ENCODE measurements at places on chromosomes 1 and 21. TPM values are rescaled to one million over a fixed set of nuclear protein-coding genes. Genes with fewer than 3 reads are reported as not detected.

- no peak for DNase-seq
Observed at GRCh38 chr1:169027607-169028320, 78.7 kb upstream of the ATP1B1 start.

- DNase-seq = peak; percentile 22
Observed at GRCh38 chr1:205458777-205459566, 3.1 kb upstream of the BLACAT1 start.

GRCh38 chr1:173082913-173083312 lies 32.2 kb upstream of the TNFSF18 start:
- DNase-seq = no peak

DNA sequence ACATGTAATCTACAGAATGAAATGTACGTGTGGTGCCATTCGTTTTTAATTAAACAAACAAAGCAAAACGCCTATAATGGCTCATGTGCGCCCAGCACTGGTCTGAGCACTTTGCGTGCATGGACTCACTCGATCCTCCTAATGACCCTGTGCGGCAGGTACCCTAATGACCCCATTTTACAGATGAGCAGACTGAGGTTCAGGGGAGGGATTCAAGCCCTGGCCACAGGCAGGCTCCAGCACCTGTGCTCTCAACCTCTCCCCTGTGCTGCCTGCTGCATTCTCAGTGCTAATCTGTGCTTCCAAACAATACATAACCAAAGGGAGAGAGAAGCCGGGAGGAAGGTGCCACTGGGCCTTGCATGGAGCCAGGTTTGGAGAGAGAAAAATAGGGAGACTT lies 124.2 kb upstream of the ZBTB40 start:
- DNase-seq = no peak

GRCh38 chr1:112247036-112247597 lies 148.9 kb upstream of the CTTNBP2NL start:
- no peak for DNase-seq

GRCh38 chr1:226736908-226737818 lies 1.9 kb downstream of the ITPKB start:
- DNase-seq = no peak

Gene SYT6
- total RNA-seq = not detected

Gene P3R3URF
- not detected for total RNA-seq

Gene GJA5
- 11.0 TPM for total RNA-seq

GRCh38 chr1:157819215-157819614 lies 705 bp downstream of the FCRL1 start:
- no peak for DNase-seq

DNA sequence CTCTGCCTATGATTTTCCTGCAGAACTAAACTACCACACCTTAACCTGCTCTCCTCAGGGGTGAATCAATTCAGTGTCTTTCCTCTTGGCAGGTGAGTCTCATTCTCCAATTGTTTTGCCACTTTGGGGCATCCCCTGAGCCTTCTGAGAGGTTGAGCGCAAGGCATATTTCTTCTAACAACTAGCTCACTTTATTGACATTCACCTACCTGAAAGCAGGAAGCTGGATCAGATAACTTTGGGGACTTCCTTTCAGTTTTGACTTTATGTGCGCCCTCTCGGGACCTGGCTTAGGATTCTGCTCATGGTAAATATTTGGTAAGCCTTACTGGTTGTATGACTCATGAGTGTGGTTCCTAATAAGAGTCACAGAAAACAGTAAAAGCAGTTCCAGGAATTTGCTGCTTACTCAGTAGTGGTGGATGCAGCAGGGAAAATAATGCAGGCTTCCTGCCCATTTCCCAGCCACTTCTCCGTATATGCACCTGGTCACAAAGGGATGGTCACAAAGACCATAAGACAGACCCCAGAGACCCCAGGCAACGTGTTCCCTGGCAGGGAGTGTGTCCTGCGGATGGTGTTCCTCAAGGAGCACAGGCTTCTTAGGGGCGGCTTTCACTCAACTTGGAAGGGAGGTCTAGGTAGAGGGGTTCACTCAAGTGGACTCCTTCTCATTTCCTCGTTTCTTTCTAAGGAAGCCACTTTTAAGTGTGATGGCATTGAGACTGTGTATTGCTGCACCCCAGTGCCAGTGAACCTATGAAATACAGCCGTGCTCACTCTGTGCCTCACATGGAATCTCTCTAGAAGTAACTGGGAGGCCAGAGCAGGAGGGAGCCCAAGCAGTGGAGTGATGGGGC lies 22.0 kb upstream of the BATF3 start:
- DNase-seq = no peak

GRCh38 chr1:119971710-119972570 lies 75.6 kb upstream of the ADAM30 start:
- DNase-seq = no peak

GRCh38 chr21:44357064-44357837 lies 3.8 kb downstream of the TRPM2 start:
- DNase-seq = no peak

DNA sequence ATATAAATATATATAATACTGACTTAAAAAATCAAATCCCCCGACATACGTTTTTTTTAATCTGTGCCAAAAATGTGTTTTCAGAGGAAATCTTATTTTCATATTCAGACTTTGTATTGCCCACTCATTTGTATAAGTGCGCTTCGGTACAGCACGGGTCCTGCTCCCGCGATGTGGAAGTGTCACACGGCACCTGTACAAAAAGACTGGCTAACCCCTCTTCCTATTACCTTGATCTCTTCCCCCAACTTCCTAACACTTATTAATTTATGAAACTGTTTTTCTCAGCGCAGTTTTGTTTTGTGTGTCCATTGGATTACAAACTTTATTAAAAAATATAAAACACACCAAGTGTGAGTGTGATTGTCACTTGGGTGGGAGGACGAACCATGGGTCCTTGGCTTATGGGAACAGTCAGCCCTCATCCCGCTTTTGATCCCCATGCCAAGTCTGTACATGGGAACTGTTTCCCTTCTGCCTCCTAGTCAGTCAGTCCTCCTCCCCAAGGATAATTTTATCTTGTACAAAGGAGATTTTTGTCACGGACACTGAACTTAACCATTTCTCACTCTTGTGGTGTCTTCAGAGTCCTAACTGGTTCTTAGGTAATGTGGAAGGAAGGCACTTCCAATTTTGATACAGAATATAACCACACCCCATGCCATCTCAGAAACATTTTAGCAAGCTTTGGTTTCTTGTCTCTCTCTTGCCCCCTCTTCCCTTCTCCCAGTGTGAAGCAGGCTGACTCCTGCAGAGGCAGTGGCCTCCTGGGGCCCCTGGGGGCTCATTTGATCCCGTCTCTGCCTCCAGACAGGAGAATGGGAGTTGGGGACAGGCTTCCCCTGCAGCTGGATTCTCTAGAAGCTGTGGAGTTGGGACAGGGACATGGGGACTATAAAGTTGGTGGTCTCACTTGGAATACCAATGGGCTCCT lies 35.5 kb downstream of the ZBTB17 start:
- no peak for DNase-seq

Gene TRIM17
- not detected for total RNA-seq

GRCh38 chr1:36109041-36109679 lies 15.9 kb downstream of the COL8A2 start:
- no peak for DNase-seq

Gene EPHA10
- not detected for total RNA-seq

- no peak for DNase-seq
Observed at GRCh38 chr21:46099476-46099875, 1.6 kb downstream of the COL6A2 start.

Gene HFM1
- 0.07 TPM for total RNA-seq

- no peak for DNase-seq
Observed at GRCh38 chr1:114355240-114355639, 155.8 kb downstream of the TRIM33 start.

DNA sequence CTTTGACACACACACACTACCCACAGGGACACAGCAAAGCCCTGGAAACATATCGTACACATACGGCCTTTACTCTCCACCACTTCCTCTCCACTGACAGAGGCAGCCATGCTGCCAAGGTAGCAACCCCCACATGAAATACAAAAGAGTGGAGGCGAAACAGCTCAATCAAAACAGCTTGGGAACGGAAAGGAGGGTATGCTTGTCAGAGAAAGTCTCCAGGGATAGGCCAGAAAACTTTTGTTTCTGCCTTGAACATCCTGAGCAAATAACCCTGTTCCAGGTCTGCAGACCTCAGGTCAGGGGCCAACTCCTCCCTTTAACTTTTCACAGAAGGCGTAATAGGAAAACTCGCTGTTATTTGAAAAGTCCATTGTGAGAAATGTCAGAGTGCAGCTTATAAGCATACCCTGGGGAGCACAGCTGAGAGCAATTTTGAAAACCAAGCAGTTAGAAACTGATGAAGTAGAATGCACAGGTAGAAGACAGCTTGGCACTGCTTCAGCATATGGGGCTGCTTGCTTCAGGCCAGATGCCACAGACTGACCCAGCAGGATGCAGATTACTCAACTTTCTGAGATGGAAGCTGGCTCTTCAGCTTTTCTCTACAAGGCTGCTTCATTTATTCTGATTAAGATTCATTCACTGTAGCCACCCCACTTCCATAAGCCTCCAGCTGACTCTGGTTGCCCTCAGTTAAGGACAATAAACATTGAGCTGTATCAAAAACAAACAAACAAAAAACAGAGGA lies 18.0 kb downstream of the KIAA0319L start:
- no peak for DNase-seq

DNA sequence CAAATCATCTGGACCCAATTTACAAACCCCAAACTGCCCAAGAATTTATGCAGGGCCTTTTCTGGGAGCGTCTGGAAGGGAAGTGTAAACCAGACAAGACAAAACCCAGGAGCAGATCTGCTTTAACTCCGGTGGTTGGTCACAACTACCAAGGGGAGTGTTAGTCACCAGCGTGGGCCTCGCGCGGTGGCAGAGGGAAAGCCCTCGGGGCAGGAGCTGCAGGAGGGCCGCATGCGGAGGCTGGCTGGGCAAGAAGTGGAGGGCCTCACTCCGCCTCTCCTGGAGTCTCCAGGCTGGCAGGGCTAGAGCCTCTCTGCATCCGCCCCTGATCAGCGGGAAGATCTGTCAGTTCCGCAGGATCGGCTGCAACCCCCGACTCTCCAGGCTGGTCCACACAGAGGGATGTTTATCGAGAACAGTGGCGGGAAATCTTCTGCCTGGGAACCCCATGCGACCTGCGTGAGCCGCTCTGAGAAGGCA lies 2.0 kb downstream of the COL24A1 start:
- no peak for DNase-seq

DNA sequence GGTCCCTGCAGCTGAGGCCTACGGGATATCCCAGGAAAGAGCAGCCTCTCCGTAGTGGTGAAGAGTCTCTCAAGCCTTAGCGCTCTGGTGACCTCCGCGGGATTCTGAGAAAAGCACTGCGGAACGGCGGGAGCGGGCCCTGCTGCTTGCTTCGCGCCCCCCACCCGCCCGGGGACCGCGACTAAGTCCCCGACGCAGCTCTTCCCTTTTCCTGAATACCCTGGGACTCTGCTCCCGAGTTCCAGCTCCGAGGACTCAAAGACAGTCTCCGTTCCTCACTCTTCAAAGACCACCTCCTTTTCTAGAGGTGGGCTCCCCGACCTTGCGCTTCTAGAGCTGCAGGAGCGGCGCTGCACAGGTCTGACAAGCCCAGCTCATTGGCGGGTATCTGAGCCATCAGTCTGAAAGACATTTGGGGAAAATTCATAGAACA lies 3.6 kb upstream of the PRRX1 start:
- DNase-seq = no peak

- peak; percentile 32 for DNase-seq
Observed at GRCh38 chr1:21439721-21440629, at the start of gene NBPF3. Gene NBPF3 (plus strand): TSS chr1:21440137. CDS start chr1:21445087, 4,950 bp downstream.

Gene DDAH1
- total RNA-seq = 45.7 TPM

DNA sequence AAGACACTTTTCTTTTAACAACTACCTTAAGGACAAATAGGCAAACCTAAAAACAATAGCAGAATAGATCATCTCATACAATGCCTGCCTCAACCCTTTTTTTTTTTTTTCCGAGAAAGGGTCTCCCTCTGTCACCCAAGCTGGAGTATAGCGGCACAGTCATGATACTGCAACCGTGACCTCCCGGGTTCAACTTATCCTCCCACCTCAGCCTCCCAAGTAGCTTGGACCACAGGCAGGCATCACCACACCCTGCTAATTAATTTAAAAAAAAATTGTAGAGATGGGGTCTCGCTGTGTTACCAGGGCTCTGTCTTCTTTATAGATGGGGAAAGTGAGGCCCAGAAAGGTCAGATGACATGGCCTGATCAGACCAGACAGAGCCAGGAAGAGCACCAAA lies 7.9 kb downstream of the SH3BGRL3 start:
- no peak for DNase-seq

Gene RYR2
- total RNA-seq = not detected

Gene LENEP
- total RNA-seq = 0.56 TPM

DNA sequence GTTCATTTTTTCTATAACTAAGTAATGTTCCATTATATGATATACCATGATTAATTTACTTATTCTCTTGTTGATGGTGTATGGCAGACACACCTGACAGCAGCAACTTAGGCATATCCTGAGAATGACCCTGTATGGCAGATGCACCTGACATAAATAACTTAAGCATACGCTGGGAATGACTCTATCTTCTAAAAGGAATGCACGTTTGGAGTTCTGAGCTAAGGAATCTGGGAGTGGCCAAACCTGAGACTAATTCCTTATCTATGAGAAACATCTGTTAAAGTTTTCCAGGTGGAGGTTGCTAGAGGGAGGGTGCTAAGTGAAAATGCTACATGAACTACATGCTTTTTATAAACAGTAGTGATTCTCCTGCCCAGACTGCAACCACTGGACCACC lies 96.7 kb upstream of the RGS18 start:
- DNase-seq = no peak

DNA sequence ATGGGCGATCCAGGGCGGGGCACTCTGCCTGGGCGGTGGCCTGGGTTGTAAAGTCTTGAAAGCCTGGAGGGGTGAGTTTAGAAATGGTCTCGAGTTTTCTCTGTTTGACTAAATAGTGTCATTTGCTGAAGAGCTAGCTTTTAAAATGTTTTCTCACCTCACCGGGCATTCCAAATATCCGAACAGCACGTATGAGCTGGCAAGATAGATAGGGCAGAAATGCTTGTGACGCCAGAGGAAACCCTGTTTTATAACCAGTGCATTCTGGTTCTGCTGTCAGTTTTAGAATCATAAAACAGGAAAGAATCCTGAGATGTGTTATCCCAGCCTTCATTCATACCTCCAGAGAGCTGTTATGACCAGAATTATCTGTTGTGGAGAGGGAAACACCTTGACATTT lies 725 bp downstream of the RTCA start:
- DNase-seq = no peak

DNA sequence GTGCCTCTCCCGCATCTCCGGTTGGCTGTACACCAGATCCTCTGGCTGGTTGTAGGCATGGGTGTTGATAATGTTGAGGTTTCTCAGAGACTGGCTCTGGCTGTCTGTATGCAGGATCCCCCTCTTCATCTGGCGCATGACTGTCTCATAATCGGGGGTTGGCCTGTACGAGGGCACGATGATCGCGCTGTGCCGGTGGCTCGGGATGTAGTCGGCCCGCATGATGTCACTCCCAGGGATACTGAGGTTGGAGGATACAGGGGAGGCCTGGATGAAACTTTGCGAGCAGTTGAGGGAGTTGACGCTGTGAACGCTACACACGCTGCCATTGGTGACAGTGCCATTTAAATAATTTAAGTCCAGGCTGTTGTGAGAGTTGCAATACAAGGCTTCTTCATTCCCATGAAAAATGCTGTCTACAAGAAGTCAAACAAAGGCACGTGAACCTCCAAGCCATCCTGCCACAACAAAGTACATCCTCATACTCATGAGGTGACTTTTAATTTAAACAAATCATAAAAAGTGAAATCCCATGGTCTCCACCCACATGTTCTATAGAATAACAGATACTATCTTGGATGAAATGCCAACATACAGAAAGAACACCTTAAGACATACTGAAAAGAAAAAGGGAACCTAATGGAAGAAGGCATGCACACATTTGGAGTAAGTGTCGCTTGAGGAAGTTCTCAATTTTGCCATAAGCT lies 103.6 kb downstream of the SMYD2 start:
- no peak for DNase-seq

- DNase-seq = no peak
Observed at GRCh38 chr1:234718496-234719453, 108.8 kb upstream of the IRF2BP2 start.

Measured in pulmonary artery endothelial cell (primary cell).